ENCODE measurements at places on chromosomes 13 and 19. TPM values are rescaled to one million over a fixed set of nuclear protein-coding genes. Genes with fewer than 3 reads are reported as not detected.

ZNF578 gene
- total RNA-seq, result 1.6 TPM

GGACT gene
- 8.2 TPM for total RNA-seq

CYP2F1 gene
- total RNA-seq, result not detected

ZNF304 gene
- total RNA-seq, result 11.2 TPM

LRFN3 gene
- total RNA-seq, result 3.5 TPM

KISS1R gene
- not detected for total RNA-seq

TEKTIP1 gene
- total RNA-seq, result not detected

CGB1 gene
- total RNA-seq, result not detected

FFAR3 gene
- total RNA-seq, result not detected

RFPL4A gene
- not detected for total RNA-seq

ZNF700 gene
- 6.9 TPM for total RNA-seq

ZFP14 gene
- total RNA-seq, result 2.6 TPM

RASIP1 gene
- 2.6 TPM for total RNA-seq

ZNF665 gene
- total RNA-seq, result 0.86 TPM

ZNF415 gene
- total RNA-seq, result 2.6 TPM

PRR36 gene
- total RNA-seq, result not detected

NKPD1 gene
- under 0.01 TPM for total RNA-seq

CYP4F12 gene
- not detected for total RNA-seq

ZNF850 gene
- 3.2 TPM for total RNA-seq

UPF1 gene
- 49.0 TPM for total RNA-seq

FAM174C gene
- total RNA-seq, result 17.3 TPM

SELENOV gene
- total RNA-seq, result not detected

KEAP1 gene
- 60.5 TPM for total RNA-seq

RASL11A gene
- 4.7 TPM for total RNA-seq

PSG11 gene
- not detected for total RNA-seq

TPTE2 gene
- under 0.01 TPM for total RNA-seq

ZNF724 gene
- 6.8 TPM for total RNA-seq

STXBP2 gene
- total RNA-seq, result 4.2 TPM

KASH5 gene
- not detected for total RNA-seq

ATP8A2 gene
- under 0.01 TPM for total RNA-seq

PRMT1 gene
- total RNA-seq, result 341 TPM

MATK gene
- total RNA-seq, result not detected

KLK6 gene
- not detected for total RNA-seq

ZNF799 gene
- total RNA-seq, result 1.6 TPM

ZNF491 gene
- total RNA-seq, result 2.2 TPM

GPR12 gene
- total RNA-seq, result not detected

CGB3 gene
- total RNA-seq, result not detected

PNMA8C gene
- total RNA-seq, result under 0.01 TPM

SPRY2 gene
- 15.8 TPM for total RNA-seq

PRRG2 gene
- total RNA-seq, result 0.43 TPM

KLHL1 gene
- total RNA-seq, result not detected

ZNF345 gene
- total RNA-seq, result 6.0 TPM

WDFY2 gene
- total RNA-seq, result 6.0 TPM

ZNF610 gene
- 0.97 TPM for total RNA-seq

SMIM44 gene
- total RNA-seq, result not detected

NANOS3 gene
- not detected for total RNA-seq

CACNG6 gene
- total RNA-seq, result 1.3 TPM

HPN gene
- total RNA-seq, result not detected

ETV2 gene
- under 0.01 TPM for total RNA-seq

ZNF221 gene
- 10.4 TPM for total RNA-seq

CLC gene
- total RNA-seq, result not detected

CYP2A7 gene
- not detected for total RNA-seq

CABP5 gene
- not detected for total RNA-seq

ZNF534 gene
- not detected for total RNA-seq
